ENCODE measurements at places on chromosomes 6 and 20.

GRCh38 chr6:163179061-163179460 is 235.5 kb upstream of the QKI start:
- DNase-seq, result no peak

- DNase-seq, result no peak
Observed at GRCh38 chr20:2093883-2094282, 7.7 kb upstream of the STK35 start.

DNA sequence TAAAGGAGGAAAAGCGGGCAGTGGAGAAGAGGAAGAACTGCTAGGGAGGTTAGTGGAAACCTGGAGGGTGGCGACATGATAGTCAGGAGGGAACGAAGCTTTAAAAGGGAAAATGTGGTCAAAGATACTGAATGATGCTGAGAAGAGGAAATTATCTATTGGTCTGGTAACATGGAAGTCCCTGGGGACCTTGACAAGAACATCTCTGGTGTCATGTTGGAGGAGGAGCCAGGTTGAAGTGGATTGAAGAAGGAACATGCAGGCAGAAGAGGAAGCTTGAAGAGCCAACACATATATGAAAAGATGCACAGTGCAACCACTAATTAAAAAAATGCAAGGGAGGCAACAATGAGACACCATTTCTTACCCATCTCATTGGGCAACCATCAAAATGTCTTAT is 251.9 kb upstream of the RNF24 start:
- DNase-seq, result no peak

- no peak for DNase-seq
Observed at GRCh38 chr20:50113420-50114224, 672 bp upstream of the UBE2V1 start.

GRCh38 chr20:3716195-3716834 is 3.9 kb upstream of the SIGLEC1 start:
- peak; percentile 11 for DNase-seq

DNA sequence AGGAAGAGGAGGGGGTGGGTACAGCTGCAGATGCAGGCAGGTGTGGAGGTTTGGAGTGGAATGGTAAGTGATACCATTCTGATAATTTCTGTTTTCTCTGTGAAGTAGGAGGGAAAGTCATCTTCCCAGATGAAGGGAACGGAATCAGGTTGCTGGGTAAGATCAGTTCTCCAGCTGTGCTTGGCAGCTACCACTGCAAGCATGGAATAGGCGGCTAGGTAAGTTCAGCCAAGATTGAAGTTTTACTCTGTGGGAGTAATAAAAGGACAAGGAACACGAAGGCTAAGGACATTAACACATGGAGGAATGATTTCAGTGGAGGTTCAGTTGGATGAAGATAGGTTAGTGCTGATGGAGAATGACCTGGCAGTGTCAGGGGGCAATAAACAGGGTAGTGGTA is 128.3 kb downstream of the CARMIL1 start:
- no peak for DNase-seq

- DNase-seq, result no peak
Observed at GRCh38 chr6:157651731-157652490, 171.1 kb upstream of the SNX9 start.

GRCh38 chr6:36592221-36592655 is 1.9 kb upstream of the SRSF3 start:
- peak; percentile 15 for DNase-seq

- no peak for DNase-seq
Observed at GRCh38 chr6:10310826-10311225, 104.0 kb downstream of the TFAP2A start.

GRCh38 chr20:15374682-15375081 is 1037.3 kb upstream of the FLRT3 start:
- no peak for DNase-seq

DNA sequence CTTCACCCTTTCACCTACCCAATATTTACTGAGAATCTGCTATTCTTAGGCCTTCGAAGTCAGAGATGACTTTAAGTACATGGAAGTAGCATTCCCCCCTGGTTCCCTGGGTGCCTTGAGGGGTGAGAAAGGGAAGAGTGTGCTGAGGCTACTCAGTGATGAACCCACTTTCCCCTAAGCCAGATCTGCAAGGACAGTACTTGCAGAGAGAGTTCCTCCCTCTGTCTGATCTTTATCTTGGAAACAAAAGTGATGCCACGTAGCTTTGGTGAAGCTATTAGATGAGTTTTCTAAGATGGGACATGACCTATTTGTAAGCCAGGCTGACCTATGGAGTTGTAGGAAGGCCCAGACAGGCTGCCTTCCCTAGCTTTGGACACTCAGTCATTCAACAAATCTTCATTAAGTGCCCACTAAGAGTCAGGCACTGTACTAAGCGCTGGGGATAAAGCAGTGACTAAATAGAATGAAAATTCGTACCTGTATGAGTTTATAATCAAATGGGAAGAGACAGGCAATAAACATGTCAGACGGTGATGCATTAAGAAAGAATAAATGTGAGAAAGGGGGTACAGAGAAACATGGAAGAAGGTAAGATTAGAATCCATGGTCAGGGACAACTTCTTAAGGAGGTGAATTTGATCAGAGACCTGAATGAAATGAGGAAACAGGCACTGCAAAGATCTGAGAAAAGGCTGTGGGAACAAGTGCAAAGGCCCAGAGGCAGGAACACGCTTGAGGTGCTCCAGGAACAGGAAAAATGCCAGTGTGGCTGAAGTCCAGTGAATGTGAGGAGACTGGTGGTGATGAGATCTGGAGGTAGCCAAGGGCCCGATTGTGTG is 42.2 kb downstream of the BCL2L1 start:
- no peak for DNase-seq

DNA sequence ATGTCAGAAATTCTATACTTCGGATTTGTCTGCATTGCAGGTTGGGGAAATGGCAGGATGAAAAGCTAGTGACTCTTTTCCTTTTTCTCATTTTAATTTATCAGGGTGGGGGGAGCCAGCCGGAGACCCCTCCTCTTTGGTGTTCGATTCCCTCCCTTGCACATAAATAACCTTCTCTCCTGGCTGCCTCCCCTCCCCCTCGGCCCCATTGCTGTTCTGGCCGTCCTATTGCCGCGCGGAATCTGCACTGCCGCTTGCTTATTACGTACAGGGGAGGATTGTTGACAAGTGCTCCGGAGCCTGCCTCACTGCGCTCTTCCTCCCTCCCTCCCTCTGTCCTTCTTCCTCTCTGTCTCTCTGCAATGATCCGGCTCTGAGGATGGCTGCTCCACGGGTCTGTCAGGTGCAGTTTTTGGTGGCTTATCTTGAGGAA is 154.7 kb downstream of the JARID2 start:
- DNase-seq, result no peak

- DNase-seq, result no peak
Observed at GRCh38 chr6:3731700-3732099, 19.8 kb downstream of the PXDC1 start.

GRCh38 chr6:17656092-17656491 is 50.6 kb downstream of the NUP153 start:
- DNase-seq, result no peak

DNA sequence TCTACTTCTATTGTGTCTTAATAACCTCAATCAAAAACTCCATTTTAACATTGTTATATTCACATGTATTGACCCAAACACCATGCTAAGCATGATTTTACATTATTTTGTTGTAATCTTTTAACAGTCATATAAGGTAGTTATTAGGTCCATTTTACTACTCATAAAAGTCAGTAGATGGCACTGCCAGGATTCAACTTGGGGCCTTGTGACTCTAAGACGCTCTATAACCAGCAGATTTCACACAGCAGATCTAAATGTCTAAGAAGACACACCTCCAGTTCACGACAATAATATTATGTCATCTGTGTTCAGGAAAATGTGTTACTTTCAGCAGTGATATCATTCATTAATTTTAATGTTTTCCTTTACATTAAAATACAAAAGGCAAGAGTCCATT is 88.0 kb downstream of the FRK start:
- DNase-seq, result no peak

DNA sequence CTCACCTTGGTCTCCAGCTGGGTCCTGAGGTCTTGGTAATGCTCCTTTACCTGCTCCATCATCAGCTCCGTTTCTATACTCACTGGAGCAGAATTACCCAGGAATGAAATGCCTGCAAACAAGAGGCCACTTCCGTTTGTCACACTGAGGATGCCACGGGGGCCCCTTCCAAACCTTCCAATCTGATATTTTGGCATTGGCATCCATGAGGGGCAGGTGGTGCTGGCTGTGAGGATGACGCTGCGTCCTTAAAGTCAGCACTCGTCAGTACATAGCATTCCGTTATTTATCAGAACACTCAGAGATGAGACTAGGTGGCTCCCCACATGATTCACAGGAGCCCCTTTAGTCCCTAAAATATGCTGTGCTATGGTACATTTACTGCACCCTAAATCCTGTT is 72.7 kb downstream of the GINS1 start:
- no peak for DNase-seq

- DNase-seq, result no peak
Observed at GRCh38 chr20:45826381-45827019, 612 bp downstream of the TNNC2 start.

DNA sequence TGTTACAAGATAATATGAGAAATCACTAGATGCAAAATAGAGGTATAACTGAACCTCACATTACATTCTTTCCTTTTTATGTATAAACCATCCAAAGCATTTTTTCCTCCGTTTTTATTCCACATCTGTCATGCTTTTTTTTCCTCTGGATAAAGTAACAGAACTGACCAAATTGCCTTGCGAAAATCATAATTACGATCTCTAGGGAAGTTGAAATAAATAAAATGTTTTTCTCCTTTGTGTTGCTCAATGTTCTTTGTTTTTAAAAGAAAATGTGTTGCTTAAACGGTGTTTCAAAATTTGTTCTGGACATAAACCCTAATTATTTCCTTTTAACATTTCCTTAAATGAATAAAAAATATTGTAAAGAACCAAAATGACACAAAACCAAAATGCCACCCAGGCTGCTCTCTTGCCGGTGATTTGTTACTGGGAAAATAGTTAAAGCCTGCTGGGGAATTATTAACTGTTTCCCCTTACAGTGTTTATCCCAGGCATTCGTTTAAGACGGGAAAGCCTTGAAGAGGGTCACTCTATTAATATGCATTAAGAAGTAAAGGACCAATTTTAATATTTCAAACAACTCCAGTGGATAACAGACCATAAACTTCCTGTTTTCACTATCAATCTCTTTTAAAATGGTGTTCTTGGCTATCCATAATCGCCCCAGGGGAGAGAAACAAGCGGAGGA is 1.7 kb upstream of the ADGRB3 start:
- DNase-seq, result no peak

- no peak for DNase-seq
Observed at GRCh38 chr20:52010541-52010940, 181.0 kb downstream of the ZFP64 start.

DNA sequence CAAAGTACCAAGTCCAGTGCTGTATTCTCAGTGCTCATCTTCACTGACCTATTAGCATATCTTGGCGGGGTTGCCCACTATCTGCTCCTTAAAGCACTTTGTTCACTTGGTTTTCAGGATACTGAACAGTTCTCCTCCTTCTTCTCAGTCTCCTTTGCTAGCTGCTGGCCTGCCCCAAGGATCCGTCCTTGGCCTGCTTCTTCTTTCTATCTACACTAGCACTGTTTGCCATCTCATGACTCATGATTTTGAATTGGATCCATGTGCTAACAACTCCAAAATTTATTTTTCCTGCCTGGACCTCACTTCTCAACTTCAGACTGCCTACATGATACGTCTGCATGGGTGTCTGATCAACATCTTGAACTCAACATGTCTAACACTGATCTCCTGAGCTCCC is 15.5 kb downstream of the TPD52L1 start:
- no peak for DNase-seq

GRCh38 chr20:9978397-9979004 is 56.3 kb upstream of the ANKEF1 start:
- DNase-seq, result peak; percentile 51

- DNase-seq, result peak; percentile 31
Observed at GRCh38 chr20:815914-816606, 17.5 kb upstream of the FAM110A start.

GRCh38 chr6:131914967-131915751 is 36.0 kb downstream of the CCN2 start:
- peak; percentile 44 for DNase-seq

DNA sequence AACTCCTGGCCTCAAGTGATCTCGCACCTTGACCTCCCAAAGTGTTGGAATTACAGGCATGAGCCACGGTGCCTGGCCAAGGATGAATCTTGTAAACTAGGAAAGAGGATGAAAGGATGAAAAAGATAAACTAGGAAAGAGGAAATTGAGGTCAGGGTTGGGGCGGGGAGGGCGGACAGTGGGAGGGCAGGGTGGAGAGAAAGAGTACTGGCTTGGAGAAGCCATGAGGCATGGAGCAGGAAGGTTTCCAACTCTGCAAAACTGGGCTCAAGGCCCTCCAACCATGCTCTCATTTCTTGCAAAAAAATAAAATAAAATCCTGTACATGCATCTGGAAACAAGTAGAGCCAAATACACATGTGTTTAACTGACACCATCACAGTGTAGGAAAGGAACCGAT is 256.6 kb upstream of the SGK1 start:
- DNase-seq, result no peak

GRCh38 chr6:52992980-52993920 is 1.8 kb downstream of the GSTA4 start:
- DNase-seq, result no peak

DNA sequence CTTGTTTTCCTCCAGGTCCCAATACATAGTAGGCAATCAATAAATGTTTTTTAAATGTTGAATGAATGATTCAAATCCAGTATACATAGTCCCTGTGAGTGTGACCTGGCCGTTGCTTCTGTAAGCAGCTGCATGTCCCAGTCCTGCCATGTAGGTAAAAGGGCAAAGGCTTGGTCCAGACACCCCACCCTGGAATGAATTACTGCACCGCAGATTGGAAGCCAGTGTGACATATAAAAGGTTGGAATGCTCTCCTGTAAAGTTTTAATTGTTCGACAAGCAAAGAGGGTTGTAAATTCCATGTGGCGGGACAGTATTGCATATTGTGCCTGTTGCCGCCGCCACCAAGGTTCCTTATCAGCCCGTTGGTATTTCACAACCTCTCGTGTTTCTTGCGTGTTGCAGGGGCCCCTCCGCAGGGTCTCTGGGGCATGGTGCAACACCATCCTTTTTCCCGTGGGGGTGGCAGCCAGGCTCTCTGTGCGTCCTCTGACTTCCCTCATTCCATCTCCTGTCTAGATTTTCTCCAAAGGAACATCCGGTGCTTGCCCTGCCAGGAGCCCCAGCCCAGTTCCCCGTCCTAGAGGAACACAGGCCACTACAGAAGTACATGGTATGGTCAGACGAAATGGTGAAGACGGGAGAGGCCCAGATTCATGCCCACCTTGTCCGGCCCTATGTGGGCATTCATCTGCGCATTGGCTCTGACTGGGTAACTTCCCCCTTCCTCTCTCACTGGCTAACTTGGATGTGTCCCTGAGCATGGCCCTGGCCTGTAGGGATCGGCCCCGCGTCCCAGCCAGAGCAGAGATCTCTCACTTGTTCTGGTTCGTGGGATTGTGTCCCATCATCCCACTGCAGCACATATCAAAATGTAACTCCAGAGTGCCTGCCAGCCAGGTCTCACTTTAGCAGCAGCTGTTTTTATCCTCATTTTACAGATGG is 20.3 kb downstream of the POFUT1 start:
- no peak for DNase-seq

- no peak for DNase-seq
Observed at GRCh38 chr6:108142240-108142639, 23.6 kb upstream of the NR2E1 start.

Measured in stimulated activated naive B cell treated with anti-CD40 and anti-IgM and Interleukin-4, amounts not matched to agents 10 μg/mL and 1 μg/mL and 100 μg/mL, for 72 hours (primary cell).